ENCODE measurements at places on chromosomes 5 and 9.

GRCh38 chr9:32413424-32413823 is 29.0 kb downstream of the ACO1 start:
- no peak for DNase-seq

- DNase-seq, result no peak
Measured at GRCh38 chr9:126165755-126166154, 160.9 kb upstream of the MVB12B start.

GRCh38 chr5:180704362-180704761 is 35.5 kb downstream of the OR2Y1 start:
- DNase-seq, result no peak

GRCh38 chr9:88476491-88477271 is 58.3 kb upstream of the NXNL2 start:
- no peak for DNase-seq

DNA sequence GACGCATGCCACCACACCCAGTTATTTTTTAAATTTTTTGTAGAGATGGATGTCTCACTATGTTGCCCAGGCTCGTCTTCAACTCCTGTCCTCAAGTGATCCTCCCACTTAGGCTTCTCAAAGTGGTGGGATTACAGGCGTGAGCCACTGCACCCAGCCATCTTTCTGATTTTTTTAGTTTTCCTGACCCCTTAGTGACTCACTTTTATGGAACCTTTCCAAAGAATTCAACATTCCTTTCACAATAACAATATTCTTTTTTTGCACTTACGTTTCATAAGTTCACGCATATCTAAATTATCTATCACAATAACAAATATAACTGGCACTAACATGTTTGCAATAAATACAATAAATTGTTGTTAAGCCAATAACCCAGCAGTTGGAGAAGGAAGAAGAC is 8.5 kb downstream of the ELOVL7 start:
- DNase-seq, result no peak

GRCh38 chr9:114532561-114533237 is 27.4 kb upstream of the WHRN start:
- DNase-seq, result no peak

DNA sequence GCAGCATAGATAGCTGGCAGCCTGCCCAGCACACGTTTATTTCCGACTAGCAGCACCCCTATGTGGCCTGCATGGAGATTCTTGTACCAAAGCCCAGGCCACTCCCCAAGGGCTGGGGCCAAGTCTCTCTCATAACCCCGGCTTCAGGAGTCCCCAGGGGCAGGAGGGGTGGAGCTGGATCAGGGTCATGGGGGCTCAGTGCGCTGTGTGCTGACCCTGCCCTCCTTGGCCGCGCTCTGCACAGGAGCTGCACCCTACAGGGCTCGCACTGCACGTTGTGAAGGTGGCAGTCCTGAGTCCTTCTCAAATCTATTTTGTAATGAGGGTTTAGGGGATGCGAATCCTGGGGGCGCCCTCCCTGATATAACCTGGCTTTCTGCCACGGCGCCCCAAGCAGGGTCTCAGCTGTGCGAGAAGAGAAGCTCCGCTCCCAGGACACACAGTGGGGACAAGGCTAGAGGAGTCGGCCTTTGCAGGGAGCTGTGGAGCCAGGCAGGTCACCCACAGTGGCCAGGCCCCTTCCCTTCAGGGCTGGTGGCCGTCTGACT is 28.6 kb downstream of the NKD2 start:
- DNase-seq, result no peak

Measured in stimulated activated CD4-positive, alpha-beta T cell treated with anti-CD3 and anti-CD28 coated beads, Interleukin-12 subunit alpha, Interleukin-12 subunit beta, amount 100 ng/mL, for 24 hours (primary cell).